ENCODE measurements at places on chromosomes 6 and 20. TPM values are rescaled to one million over a fixed set of nuclear protein-coding genes. Genes with fewer than 3 reads are reported as not detected.

The CAGE1 gene
- total RNA-seq: not detected

The EDN1 gene
- 77.8 TPM for total RNA-seq

The PGC gene
- total RNA-seq: not detected

The DNAH8 gene
- total RNA-seq: under 0.01 TPM

The LRRC73 gene
- total RNA-seq: 0.35 TPM

The ISM1 gene
- total RNA-seq: not detected

The MATN4 gene
- not detected for total RNA-seq

The TEAD3 gene
- total RNA-seq: 3.6 TPM

The STXBP5 gene
- total RNA-seq: 23.3 TPM

The TCEA2 gene
- 15.3 TPM for total RNA-seq

The RAMACL gene
- 0.75 TPM for total RNA-seq

The B3GALT4 gene
- 5.9 TPM for total RNA-seq

The CAP2 gene
- total RNA-seq: 7.3 TPM

The IRAK1BP1 gene
- 8.1 TPM for total RNA-seq

The NINL gene
- 11.8 TPM for total RNA-seq

The SLPI gene
- 58.2 TPM for total RNA-seq

The DEFB129 gene
- not detected for total RNA-seq

The BNIP5 gene
- not detected for total RNA-seq

The CSNK2A1 gene
- total RNA-seq: 222 TPM

The DEFB124 gene
- not detected for total RNA-seq

The SLC22A16 gene
- not detected for total RNA-seq
